Testis (tissue), 5 donors: ENCODE measurements at places on chromosomes 3 and 15. TPM values are rescaled to one million over a fixed set of nuclear protein-coding genes. Genes with fewer than 3 reads are reported as not detected.
A peak's percentile ranks its signal among the peaks of the same experiment; 100 is the strongest.

The EPB42 gene
- 7.5 TPM for total RNA-seq

DNA sequence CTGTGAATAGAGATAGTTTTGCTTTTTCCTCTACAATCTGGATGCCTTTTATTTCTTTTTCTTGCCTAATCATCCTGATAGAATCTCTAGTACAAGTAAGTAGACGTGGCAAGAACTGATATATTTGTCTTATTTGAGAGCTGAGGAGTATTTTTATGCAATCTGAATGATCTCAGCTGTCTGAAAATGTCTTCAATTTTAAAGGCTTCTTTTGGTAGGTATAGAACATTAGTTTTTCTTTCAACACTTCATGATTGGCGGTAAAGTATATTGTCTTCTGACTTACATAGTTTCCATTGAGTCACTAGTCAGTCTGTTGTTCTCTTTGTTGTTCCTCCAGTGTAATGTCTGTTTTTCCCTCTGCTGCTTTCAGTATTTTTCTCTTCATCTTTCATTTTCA, 31.3 kb downstream of the MGA start:
- H3K4me1 ChIP-seq: peaks cover 11% of the 10 kb centered on the region
- H3K27me3 ChIP-seq: no peaks in the 10 kb centered on the region
- no peak overlapping the region for H3K4me3 ChIP-seq
- no peaks in the 10 kb centered on the region for H3K36me3 ChIP-seq

DNA sequence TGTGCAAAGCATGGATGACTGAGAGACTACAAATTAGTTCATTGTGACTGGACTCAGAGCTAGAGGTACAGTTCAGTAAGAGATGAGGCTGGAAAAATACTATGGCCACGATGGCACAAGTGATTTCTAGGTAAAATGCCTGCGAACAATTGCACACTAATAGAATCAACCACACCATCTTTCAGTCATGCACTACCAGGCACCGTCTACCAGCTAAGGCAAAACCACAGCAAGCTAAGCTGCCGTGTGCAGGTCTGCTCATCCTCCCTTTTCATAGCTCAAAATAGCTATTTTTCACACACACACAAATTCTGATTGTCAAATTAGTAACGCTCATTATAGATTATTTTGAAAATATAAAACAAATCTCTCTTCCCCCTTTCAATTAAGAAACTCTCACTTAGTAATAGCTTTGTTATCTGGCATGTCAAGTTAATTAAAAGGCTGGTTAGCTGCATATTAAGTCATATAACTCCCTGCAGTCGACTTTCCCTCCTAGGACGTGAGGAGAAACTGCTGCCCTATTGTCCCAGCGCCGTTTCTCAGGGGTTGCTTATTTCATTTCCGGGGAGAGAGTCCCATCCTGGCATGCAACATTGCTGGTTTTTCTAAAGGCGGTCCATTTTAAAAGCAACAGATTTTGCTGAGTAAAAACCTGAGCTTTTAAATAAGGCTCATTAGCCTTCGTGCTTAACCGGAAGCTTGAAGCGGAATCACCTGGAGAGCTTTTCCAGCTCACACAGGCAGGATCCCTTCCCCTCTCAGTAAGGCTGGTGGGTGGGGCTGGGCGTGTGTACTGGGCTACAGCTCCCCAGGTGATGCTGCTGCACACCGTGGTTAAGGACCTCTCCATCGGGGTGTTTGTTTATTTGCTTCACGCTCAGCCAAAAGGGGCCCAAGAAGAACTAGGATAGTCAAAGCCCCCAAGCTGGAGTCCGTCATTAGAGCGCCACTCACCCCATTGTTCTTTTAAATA, 16.9 kb upstream of the MEX3B start:
- peak overlapping the region; percentile 8 for H3K4me3 ChIP-seq
- H3K27ac ChIP-seq: no peak overlapping the region
- H3K4me1 ChIP-seq: no peaks in the 10 kb centered on the region
- DNase-seq: no peak

GRCh38 chr3:127674790-127675189, 2.0 kb downstream of the ABTB1 start:
- no peaks in the 10 kb centered on the region for H3K27me3 ChIP-seq
- no peaks in the 10 kb centered on the region for H3K36me3 ChIP-seq
- DNase-seq: no peak
- H3K4me3 ChIP-seq: no peak overlapping the region
- H3K4me1 ChIP-seq: peaks cover 17% of the 10 kb centered on the region

DNA sequence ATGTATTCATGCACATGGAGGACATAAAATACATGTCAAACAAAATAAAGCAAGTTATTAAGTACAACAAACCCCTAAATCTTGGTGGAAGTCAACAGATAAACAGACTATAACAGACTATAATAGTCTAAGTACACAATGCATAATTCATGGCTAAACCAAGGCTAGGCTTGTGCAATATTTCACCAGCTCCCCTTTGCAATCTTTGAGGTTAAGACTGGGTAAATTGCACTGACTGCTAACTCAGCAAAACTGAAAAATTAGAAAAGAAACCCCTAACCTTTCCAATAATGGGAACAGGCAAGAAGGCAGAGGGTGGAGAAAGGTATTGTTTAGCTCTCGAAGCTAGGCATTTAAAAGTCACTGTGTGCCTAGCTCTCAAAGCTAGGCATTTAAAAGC, 304.9 kb upstream of the WNT5A start:
- H3K27me3 ChIP-seq: no peaks in the 10 kb centered on the region
- H3K4me3 ChIP-seq: no peak overlapping the region
- no peak for DNase-seq
- H3K27ac ChIP-seq: no peak overlapping the region
